Stimulated activated CD4-positive, alpha-beta T cell treated with anti-CD3 and anti-CD28 coated beads, Interleukin-1b, Interleukin-23, amount 100 ng/mL, for 1 hour (primary cell): ENCODE measurements at places on chromosomes 2 and 18.

- no peak for DNase-seq
These were observed 19.2 kb downstream of the CDC42EP3 start for GRCh38 chr2:37652199-37652640.

DNA sequence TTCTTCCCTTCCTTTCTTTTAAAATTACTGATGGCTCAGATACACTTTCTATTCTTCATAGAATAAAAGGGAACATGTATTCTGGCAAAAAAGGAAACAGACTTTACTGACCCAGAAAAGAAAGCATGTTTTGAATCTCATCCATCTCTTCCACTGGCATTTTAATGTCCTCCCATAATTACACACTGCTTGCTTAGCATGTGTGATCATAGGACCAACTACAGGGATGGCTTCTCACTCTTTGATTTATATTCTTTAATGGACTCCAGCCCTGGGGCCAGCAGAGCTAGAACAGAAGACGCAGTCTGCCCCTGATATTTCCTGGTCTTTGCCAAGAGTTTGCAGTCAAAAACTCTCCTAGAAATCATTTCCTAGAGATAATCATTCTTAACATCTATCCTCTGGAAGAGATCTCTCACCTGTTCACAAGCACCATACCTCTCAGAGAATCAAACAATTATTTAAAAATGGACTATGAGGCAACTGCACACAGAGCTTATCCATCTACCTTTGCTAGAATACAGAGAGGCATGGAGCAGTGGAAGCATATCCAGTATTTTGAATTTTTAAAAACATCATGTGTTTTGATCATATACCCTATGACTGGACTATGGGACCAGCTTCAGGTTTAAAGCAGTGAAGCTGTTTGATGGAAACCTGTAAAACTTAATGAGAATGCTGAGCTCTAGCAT is 429.1 kb downstream of the NRXN1 start:
- no peak for DNase-seq

GRCh38 chr2:56372071-56372656 is 188.4 kb downstream of the CCDC85A start:
- no peak for DNase-seq

DNA sequence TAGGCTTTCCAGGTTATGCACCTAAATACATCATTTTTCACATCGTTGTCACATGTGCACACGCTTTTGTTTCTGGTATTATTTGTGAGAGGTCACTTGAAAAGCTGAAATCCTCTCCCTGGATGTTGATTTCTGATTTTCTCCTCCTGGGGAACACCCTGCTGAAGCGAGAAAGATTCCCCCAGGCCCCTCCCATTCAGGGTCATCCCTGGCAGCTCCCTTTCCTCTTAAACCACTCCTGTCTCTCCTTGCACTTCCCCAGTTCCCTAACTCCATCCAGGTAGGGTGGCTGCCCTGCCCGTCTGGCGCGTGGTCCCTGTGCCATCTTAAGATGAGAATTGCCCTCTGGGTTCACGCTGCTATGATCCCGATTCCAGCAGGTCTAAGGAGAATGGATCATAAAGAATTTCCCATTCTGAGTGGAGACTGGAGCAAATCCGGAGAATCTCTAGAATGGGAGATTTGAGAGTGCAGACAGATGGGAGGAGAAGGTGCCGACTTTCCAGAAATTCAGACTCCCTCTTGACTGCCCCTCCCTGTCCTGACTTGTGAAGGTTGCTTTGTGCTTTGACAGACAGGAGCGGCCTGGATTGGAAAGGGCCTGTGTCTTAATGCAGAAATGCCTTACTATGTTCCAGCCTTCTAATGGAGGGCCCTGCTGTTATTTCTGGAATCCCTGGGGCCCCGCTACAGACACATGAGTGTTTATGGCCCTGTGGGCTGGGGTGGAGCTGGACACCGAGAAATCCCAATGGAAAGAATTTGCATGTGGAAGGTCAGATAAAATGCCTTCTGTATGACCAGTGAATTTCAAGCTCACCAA is 1.3 kb upstream of the YWHAQ start:
- no peak for DNase-seq

DNA sequence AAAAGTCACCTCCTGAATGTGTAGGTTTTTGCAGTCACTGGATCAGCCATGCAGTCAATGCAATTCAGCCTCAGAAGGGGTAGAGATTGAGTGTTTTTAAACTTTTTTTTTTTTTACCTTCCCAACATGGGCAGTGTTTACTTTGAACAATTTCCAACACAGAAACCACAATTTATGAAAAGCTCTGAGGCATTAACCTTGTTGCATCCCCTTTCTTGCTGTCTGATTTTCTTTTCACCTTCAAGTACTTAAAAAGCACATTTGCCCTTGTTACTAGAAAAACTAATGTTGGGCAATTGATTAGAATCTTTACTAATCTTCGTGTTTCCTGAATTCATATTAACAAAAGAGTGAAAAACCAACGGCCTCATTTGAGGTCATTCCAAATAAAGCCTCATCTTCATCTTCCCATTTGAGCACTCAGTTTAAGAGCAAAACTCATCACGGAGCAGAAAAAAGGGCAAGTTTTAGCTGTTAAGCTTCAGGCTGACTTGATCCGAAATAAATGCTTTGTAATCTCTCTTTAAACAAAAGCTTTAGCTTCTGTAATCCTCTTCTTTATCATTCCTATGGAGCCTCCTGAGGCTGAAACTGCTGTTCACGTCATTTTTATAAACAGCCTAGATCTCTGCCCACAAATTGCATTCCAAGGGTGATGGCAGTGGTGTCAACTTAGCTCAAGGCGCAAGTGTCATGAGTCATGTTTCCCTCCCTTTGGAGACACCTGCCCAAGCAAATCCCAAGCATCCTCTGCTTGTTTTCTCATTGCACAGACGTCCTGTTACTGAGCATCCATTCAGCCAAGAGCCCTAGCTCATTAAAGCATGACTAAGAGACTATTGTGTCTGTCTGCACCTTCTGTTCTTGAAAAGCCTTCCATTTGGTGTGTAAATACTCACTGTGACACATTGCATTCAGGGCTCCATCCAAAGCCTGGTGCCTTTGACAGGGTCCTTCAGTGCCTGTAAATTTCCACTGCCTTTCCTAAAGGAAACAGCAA is 107.7 kb downstream of the HNMT start:
- no peak for DNase-seq

GRCh38 chr18:13319629-13320028 is 101.1 kb downstream of the LDLRAD4 start:
- no peak for DNase-seq

GRCh38 chr2:173027181-173028128 is 48.2 kb upstream of the MAP3K20 start:
- peak; percentile 49 for DNase-seq

DNA sequence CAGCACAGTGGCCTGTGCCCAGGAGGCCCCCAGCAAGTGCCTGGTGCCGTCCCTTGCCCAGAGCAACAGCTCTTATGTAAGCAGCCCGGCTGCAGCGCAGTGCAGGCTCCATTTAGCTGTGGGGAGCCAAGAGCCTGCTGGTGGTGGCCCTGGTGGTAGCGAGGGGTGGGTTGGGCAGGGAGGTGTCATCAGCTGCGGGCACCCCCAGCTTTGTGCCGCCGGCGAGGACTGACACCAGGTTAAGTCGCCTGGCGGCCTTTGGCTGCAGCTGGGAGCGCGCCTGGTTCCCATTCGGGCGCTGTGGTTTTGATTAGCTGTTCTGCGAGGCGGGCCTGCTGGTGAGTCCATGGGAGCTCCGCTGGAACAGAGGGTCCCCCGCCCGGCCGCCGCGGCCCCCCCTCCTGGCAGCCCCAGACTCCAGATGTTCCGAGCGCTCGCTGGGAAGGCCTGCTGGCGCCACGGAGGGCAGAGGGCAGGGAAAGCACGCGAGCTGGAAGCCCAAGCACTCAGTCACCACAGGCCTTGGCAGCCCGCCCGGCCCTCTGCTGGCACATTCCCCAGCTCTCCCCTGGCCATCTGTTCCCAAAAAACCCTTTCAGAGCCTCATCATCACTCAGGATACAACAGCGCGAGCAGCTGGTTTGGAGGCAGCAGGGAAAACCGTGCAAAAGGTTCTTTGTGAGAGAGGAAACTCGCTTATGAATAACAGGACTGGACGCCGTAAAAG is 18.4 kb downstream of the ATOH8 start:
- DNase-seq, result no peak

- DNase-seq, result no peak
These were observed 204.9 kb upstream of the CYRIA start for GRCh38 chr2:16870491-16871076.

DNA sequence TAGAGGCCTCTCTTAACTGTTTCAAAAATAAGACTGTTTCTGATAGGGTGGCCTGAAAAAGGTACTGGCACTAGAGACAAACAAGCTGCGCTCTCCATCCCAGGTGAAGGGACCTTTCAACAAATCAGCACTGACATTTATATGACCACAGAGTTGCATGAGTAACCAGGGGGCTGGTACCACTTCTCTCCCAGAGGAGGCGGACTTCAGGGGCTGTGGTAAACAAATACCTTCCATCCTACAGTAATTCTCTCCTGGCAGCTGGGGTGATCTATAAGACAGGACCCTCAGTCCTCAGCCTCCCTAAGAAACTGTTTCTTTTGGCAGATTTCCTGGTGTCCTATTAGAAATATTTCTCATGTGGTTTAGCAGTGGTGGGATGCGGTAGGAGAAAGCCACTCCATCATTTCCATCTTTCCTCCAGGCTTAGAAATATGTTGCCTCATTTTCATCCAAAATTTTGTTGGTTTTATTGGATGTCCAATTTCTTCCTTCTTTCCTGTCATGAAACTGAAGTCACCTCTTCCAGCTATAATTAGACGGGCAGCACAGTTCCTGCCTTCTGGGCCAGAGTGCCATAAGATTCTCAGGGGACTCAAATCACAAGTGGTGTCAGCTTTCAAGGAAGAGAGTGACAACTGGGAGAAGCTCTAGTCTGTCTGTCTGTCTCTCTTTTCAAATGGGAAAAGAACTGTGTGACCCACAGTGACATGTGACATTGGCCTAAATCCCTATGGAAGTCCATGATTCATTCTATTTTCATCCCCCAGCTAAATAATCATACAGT is 96.4 kb downstream of the CYRIA start:
- no peak for DNase-seq

- DNase-seq, result no peak
These were observed 11.1 kb upstream of the CUL3 start for GRCh38 chr2:224596289-224596688.

GRCh38 chr2:240965905-240966456 is 32.4 kb upstream of the SNED1 start:
- DNase-seq, result no peak

GRCh38 chr2:230129343-230129742 is 60.6 kb upstream of the SLC16A14 start:
- DNase-seq, result no peak

GRCh38 chr2:64354857-64355680 is 98.9 kb upstream of the LGALSL start:
- DNase-seq, result no peak

GRCh38 chr2:37892436-37893114 is 32.5 kb upstream of the RMDN2 start:
- DNase-seq, result no peak

DNA sequence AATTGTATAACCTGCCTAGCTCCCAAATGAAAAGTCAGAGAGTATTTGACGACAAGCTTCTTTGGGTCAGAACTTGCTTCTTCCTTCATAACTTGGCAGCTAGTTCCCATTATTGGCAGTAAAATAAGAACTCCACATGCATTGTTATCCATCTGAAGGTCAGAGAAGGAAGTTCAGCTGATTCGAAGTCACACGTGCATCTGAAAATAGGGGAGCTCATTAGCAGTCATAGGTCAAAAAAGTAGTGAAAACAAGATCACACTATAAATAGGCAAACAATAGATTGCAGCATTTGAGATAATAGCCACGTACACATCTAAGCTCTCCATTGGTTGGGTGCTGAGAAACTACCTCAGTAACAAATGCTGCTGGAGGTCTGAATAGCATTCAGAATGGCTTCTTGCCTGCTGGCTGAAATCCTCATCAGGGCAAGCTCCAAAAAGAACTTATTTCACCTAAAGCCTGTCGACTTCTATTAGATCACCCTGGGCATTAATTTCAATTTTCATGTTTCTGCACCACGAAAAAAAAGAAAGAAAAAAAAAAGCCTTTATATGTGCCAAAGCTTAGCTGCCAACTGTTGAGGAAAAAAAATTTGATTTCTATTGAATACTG is 1492.9 kb upstream of the CELF4 start:
- DNase-seq, result no peak

DNA sequence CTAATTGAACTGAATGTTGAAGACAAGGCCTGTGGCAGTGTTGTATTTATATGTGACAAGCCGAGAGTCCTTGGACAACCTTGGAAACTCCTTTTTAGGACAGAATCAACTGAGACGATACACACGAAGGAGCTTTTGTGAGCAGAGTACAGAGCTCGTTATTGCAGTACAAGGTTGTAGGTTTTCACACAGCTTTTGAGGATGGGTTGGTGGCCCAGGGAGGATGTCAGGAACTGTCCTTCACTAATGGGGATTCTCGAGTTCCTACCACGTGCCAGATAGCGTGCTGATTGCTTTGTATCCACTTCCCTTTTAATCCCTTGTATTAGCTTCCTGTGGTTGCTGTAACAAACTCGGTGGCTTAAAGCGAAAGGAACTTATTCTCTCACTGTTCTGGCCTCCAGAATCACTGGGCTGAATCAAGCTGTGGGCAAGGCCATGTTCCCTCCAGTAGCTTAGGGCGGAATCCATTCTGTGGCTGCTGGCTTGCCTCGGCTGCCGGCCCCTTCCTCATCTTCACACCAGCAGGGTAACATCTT is 20.2 kb downstream of the INPP4A start:
- no peak for DNase-seq

DNA sequence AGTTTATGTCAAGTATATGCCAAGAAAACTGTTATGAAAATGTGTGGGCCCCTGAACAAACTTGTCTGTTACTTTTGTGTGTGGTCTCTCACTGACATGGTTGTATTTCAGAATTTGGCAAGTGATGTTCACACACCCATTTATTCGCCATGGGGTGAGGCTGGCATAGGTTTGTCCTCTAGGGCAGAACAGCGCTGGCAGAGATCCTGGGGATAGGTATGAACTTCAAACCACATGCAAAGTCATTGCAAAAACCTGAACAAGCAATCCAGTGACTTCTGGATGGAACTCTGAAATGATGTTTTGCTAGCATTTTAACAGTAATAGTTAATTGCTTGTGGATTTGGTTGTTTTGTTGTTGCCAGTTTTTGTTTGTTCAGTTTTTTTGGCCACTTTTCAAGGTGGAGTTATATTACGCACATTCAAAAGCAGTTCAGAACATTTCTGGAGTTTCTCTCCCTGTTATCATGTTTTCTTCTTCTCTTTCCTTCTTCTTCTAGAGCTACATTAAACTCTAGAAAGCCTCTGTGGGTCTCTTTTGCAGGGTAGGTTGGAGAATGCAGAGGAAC is 78.5 kb downstream of the MDH1 start:
- no peak for DNase-seq

- no peak for DNase-seq
These were observed 957.0 kb downstream of the CPS1 start for GRCh38 chr2:211513446-211513845.
